ENCODE measurements at places on chromosomes 1 and 21. TPM values are rescaled to one million over a fixed set of nuclear protein-coding genes. Genes with fewer than 3 reads are reported as not detected.
A peak's percentile ranks its signal among the peaks of the same experiment; 100 is the strongest.

Gene SPRR2F
- not detected for total RNA-seq

Gene SLAMF7
- total RNA-seq, result not detected

Gene KRTAP10-5
- not detected for total RNA-seq

Gene IL23R
- not detected for total RNA-seq

Gene NTMT2
- total RNA-seq, result not detected

Gene MYBPH
- total RNA-seq, result not detected

Gene GUCA2B
- total RNA-seq, result not detected

Gene IFI44L
- 15.0 TPM for total RNA-seq

Gene OR2W3
- 4.0 TPM for total RNA-seq

Gene ASAP3
- total RNA-seq, result 17.3 TPM

Gene GJC2
- total RNA-seq, result 0.20 TPM

DNA sequence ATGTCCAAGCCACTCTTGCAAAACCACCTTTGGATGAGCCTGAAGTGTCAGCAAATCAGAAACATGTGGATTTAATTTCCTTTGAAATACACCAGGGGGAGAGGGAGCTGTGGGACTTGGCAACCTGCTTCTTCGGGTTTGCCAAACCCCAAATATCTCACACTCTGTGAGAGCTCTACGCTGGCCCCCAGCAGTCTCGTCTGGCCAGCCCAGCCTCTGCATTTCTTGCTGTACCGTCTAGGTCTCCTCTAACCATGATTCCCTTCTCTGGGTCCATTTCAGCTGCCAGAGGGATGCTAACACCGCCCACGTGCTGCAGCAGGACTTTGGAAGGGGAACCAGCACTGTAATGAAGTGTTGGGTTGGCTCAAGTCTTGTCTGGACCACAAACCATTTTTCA is 114.6 kb downstream of the MRPS6 start:
- DNase-seq, result no peak

GRCh38 chr1:29240986-29241385 is 4.7 kb downstream of the PTPRU start:
- DNase-seq, result no peak

DNA sequence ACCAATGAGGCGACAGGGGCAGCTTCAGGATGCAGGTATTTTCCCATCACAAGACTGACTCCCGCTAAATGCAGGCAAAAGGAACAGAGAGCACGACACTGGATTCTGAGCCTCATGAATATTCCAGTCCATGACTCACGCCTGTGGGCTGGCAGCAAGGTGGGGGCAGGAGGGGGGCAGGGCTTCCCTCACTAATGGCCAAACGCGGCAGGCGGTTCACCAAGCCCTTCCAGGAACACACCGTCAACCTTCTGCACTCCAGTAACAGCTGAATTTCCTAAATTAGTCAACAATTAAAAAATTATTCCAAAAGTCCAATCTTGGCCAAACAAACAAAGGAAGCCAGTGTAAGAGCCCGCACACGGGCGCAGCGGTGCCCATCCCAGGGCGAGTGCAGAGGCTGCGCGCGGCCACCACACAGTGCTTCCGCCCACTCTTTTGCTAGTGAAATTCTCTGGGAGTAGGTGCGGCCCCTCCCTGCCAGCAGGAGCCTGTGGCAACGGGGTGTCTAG is 12.5 kb upstream of the GPR153 start:
- peak; percentile 54 for DNase-seq

DNA sequence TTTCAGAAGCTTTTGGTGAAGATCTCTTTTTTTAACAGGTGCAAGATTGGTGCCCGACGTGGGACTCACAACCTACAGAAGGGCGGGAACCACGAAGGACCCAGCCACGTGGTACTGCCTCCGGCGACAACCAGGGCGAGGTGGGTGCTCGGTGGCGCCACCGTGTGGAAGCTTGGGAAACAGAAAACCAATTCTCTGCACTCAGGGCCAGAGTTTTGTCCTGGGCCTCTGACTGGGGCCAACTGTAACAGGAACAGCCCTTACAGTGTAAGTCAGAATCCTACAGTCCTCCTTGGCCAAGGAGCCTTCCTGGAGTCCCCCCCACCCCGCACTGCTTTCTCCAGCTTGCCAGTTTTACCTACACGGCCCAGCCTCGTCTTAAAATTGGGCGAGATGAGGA is 11.6 kb upstream of the S100A7A start:
- DNase-seq, result peak; percentile 47

- no peak for DNase-seq
Measured at GRCh38 chr1:6603915-6604558, 1.4 kb upstream of the KLHL21 start.

DNA sequence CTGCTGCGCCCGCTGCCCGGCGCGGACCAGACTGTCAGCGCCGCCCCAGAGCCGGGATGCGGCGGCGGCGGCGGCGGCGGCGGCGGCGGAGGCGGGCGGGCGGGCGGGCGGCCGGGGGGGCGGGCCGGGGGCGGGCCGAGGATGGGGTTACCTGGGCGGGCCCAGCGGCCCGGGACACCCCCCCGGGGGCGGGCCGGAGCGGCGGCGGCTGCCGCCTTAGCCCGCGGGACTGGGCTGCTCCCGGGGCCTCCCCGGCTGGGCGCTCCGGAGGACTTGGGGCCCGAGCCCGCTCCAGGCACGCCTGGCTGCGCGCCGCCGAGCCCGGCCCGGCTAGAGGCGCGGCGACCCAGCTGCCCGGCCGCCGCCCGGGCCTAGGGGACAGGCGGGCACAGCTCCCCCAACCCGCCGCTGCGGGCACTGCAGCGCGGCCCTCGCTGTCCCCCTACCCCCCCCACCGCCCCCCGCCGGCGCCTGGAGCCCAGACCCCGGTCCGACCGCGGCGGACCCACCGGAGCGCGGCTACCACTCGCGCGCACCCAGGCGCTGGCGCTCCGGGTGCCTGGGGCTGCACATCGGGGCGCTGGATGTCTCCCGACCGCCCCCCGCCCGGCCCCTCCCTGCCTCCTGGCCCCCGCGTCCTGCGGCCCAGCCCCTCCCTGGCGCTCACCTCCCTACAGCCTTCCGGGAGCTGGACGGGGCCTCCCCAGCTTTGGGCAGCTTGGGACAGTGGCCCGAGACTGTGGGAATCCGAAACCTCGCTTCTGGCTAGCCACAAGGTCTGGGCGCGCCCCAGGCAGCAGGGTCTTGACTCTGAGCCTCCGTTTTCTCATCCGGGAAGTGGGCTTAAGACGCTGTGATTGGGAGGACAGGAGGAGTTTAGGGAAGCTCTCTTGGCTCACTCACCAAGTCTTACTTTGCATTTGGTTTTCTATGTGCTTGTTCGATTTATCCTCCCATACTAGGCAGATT is at the start of gene WNT4:
Gene WNT4, minus strand, starts transcription at position 33 of the 969 bp plus-strand sequence. CDS start 175 bp downstream, outside the sequence.
- peak; percentile 43 for DNase-seq

DNA sequence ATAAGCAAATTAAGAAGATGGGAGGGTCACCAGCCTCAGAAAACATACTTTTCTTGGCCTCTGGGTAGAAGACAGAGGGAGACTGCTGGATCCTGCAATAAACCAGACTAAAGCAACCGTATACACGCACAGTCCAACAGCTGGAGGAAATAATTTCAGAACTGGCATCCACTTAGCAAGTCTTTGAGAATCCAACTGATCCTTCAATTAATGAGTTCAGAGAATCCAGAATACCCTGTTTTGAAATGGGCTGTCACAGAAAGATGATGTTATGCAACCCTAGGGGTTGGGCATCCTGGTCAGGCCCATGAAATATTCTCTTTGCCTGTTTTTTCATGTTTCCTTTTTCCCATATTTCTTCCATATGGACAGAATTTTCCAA is 134.0 kb upstream of the MAGI3 start:
- no peak for DNase-seq

DNA sequence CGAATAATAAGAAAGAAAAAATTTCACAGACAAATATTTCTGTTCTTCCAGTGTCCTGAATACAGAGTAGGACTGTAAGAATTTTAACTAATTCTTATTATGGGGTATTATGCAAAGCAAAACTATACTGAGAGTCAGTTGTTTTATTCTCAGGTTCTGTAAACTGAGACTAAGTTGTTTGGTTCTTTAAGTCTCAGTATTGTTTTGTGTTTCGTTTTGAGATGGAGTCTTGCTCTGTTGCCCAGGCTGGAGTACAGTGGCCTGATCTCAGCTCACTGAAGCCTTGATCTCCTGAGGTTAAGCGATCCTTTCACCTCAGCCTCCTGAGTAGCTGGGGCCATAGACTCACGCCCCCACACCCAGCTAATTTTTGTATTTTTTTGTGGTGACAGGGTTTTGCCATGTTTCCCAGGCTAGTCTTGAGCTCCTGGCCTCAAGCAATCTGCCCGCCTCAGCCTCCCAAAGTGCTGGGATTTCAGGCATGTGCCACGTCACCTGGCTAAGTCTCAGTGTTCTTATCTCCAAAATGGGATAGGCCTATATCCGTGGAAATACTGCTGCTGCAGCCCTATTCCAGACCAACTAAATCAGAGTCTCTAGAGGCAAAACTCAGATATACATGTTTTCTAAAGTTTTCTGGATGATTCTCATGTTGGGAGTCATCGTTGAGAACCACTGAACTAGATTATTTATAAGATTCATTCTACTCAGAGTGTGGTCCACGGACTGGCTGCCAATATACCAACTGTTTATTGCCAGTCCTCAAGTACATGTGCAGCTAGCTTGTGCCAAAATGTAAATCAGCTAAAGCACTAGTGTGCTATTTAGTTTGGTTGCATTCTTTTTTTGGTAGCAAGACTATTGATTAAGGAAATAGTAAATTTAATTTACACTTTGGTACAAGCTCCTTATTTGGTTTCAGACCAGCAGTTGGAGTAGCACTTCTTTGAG is 116.6 kb downstream of the HS2ST1 start:
- DNase-seq, result no peak

- DNase-seq, result no peak
Measured at GRCh38 chr1:209171151-209171550, 412.4 kb upstream of the CAMK1G start.

GRCh38 chr1:196440711-196441110 is 167.5 kb downstream of the KCNT2 start:
- no peak for DNase-seq

DNA sequence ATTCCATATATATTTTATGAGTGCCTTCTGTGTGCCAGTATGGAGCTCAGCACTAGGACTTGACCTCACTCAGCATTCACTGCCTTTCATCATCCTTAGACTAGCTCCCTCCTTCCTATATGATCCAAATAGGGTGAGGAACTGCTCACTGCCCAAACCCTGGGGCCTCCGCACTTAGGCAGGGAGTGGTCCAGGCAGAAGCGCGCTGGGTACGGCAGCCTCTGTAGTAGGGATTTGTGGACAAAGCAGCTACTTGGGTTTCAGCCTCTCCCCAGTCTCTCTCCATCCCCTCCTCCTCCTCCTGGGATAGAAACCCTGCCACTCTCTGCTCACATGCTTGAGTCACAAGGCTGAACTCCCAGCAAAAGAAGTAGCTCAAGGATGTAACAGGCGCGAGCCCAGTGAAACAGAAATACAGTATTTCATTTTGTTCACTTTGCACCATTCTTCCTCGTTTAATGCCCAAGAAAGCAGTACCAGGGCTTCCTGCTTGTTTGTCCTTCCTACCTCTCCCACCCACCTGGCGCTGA is 32.9 kb downstream of the PLEKHA6 start:
- no peak for DNase-seq

GRCh38 chr1:105083611-105084010 is 1333.9 kb downstream of the AMY1C start:
- DNase-seq, result no peak

GRCh38 chr1:182381962-182382819 is 9.4 kb downstream of the GLUL start:
- no peak for DNase-seq

- no peak for DNase-seq
Measured at GRCh38 chr1:236875975-236876374, 80.9 kb downstream of the MTR start.

DNA sequence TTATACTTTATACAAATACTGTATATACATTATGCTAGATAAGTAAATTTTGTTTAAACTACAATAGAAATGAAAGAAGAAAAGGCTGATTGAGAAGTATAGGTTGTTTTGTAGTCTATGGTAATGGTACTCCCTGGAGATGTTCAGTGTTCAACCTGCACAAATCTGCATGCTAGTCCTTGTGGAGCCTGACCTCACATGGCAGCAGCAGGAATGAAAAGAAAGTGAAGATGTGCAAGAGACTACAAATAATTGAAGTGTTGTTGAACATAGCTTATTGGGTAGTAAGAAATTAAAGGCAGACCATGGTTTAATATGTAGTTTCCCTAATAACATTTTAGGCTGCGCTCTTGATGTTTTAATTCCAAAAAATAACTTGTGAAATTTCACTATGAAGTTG is 201.2 kb downstream of the TGFB2 start:
- no peak for DNase-seq

DNA sequence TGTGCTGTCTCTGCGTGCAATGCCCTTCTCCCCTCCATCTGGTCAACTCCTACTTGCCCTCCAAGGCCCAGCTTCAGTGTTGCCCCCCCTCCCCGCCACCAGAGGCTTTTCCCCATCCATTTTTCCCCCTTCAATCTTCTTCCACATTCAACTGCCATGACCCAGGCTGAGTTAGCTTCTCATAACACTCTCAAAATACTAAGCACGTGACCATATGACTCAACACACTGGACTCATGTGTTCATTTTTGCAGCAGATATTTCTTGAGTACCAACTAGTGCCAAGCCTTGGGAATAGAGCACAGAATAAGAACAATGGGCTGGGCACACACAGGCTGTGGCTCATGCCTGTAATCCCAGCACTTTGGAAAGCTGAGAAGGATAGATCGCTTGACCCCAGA is 132.1 kb downstream of the IGSF21 start:
- peak; percentile 7 for DNase-seq

DNA sequence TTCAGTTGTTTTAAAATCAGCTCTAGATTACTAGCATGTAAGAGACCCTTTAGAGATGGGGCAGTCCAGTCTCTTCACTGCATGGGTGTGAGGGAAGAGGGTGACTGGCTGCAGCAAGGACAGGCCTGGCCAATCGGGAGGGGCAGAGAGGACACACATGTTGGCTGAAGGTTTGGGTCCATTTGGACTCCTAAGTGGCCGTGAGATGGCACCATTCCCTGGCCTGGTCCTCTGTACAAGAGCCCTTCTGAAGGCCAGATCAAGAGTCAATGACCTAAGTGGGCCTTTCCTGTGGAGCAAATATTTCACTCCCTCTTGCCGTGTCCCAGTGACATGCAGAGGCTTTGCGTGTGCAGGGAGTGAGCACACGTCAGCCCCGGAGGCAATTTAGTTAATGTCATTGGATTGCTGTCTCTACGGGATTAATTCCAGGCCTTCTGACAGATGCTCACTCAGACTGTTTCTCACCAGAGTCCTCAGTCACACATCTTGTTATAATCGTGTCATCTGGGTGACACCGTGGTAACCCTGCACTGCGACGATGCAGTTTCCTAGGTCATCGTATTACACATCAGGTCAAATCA is 613.0 kb downstream of the NPHP4 start:
- DNase-seq, result no peak

- DNase-seq, result no peak
Measured at GRCh38 chr1:47937586-47938254, 59.5 kb downstream of the TRABD2B start.

- no peak for DNase-seq
Measured at GRCh38 chr1:222996310-222996975, 146.6 kb downstream of the TLR5 start.

All from MG63 (cell line).